ENCODE measurements at places on chromosomes 11 and 22.

DNA sequence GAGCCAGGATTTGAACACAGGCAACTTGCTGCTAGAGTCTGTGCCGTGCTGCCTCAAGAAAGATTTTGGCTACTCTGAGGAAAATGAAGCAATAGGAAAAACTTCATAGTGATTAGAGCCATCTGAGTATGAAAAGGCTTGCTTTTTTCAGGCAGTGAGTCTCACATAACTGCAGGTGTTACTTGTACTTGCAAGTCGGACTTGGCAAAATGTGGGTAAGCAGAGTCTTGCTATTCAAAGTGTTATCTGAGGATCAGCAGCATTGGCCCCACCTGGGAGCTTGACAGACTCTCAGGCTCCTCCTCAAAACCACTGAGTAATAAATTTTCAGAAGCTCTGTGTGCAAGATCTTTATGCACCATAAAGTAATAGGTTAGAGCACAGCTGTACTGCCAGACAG is 18.1 kb downstream of the RNF141 start:
- no peak for DNase-seq

GRCh38 chr11:119161871-119162270 is 6.7 kb upstream of the NLRX1 start:
- DNase-seq: no peak

GRCh38 chr11:58927393-58928106 is 11.7 kb upstream of the GLYATL1 start:
- no peak for DNase-seq

- peak; percentile 41 for DNase-seq
Observed at GRCh38 chr11:61119055-61119454, 16.8 kb downstream of the CD5 start.

- peak; percentile 74 for DNase-seq
Observed at GRCh38 chr22:31122532-31123291, at the start of gene INPP5J. Gene INPP5J, plus strand, starts transcription at chr22:31122966. Its CDS starts 49 bp downstream, at chr22:31123015.

- no peak for DNase-seq
Observed at GRCh38 chr11:75654314-75654713, 14.5 kb downstream of the MAP6 start.

DNA sequence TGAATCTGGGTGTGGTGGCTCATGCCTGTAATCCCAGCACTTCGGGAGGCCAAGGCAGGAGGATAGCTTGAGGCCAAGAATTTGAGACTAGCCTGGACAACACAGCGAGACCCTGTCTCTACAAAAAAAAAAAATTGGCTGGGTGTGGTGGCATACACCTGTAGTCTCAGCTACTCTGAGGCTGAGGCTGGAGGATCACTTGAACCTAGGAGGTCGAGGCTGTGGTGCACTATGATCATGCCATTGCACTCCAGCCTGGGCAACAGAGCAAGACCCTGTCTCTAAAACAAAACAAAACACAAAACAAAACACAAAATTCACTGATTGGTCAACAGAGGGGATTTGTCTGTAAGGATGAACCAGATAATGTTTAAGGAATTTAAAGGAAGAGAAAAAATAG is 113.7 kb downstream of the STIM1 start:
- DNase-seq: no peak

DNA sequence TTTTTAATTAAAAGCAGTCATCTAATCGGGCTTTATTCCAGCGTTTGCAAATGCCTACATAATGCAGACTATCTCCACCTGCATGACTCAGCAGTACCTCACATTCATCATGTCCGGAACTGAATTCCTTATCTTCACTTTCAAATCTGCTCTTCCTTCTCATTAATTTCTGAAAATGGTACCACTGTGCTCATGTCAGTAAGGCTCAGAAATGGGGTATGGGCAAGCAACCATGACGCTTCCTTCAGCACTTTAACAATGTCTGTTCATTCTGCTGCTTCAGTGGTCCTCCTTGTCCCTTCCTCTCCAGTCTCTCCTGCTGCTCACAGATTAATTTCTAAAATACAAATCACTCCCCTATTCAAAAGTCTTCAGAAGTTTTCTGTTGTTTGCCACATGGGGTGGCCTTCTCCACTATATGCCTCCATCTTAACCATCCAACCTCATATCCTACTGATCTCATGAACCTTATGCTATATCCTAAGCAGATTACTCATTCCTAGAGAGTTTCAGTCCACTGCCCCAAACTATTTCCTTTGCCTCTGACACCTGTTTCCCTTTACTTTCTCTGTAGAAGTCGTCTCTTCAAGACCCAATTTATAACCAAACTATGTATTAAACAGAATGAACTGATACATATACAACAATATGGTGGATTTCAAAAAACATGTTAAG is 7.0 kb downstream of the GTF2H1 start:
- DNase-seq: no peak

GRCh38 chr11:96538104-96538503 is 148.3 kb downstream of the JRKL start:
- no peak for DNase-seq

GRCh38 chr22:24595228-24595627 is 2.4 kb upstream of the LRRC75B start:
- DNase-seq: no peak

GRCh38 chr11:3609416-3610265 is 32.2 kb downstream of the ART5 start:
- peak; percentile 68 for DNase-seq

DNA sequence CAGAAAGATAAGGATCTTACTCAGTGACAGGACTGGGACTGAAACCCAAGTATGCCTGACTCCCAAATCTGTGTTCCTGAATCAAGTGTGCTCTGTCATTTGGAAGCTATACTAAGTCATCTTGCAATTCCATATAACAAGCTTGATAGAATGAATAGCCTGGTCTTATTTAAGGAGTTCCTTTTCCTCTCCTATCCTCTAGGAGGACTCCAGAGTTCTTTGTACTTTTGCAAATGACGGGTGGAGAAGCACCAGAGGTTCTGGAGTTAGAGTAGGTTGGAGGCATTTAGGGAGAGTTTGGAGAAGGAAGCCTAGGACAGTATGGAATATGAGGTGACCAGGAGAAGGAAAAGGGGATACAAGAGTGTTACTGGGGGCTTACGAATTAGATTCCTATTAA is 92.9 kb upstream of the RCN1 start:
- no peak for DNase-seq

GRCh38 chr11:74948546-74948897 is 369 bp downstream of the XRRA1 start:
- peak; percentile 37 for DNase-seq

DNA sequence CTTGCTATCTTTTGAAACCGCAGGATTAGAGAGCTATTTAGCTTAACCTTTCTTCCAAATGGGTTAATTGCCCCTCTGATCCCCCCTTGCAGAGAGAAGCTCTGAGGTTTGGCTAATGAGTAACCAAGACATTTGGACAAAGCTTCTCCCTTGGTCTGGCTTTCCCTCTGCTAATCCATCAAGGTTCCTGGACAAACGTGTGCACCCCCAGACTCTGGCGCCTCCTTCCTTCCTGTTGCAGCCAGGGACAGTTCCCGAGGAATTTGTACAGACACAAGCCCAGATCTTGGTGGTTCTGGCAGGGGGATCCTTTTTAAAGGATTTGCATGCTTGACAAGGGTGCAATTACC is 1.6 kb downstream of the KIAA1671 start:
- no peak for DNase-seq

DNA sequence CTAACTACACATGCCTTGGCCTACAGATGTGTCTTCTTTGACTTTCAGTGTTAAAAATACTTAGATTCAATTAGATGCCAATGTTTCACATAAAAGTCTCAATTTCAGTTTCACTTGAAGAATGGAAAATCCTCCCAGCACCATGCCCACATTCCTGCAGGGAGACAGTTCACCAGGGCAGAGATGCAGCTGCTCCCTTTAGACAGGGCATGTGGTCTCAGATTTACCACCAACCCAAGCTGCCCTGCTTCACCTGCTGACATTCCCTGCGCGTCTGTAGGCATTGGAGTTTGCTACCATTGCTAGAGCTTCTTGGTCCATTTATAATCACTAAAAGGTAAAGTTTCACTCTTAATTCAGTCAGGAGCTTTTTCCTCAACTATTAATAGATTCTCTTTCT is 113.9 kb downstream of the ARFGAP2 start:
- DNase-seq: no peak

GRCh38 chr11:34537636-34538035 is 24.0 kb upstream of the ELF5 start:
- DNase-seq: no peak

GRCh38 chr11:67372993-67373647 is at the start of gene CLCF1:
Gene CLCF1, minus strand, starts transcription at chr11:67373598. Its CDS starts 59 bp downstream, at chr11:67373539.
- peak; percentile 78 for DNase-seq

DNA sequence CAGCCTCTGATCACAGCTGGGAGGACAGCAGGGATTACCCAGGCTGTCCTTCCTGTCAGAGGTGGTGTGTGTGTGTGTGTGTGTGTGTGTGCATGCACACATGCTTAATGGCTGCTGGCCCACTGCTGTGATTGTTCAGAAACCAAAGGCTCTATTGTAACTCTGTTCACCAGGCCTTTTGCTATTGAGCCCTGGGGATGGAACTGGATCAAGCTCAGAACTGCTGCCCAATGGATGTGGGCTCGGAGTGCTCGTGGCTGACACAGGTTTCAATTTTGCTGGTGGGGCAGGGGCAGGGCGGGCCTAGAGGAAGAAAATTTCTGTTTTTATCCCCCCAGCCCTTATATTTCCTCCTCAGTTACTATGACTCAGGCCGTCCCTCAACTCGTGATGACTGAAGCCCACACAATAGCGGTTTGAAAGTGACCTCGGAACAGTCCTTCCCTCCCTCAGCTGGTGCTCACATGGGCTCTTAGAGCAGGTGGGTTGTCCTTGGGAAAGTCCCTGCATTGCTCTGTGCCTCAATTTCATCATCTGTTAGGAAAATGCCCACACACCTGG is 359.3 kb downstream of the TENM4 start:
- DNase-seq: no peak

DNA sequence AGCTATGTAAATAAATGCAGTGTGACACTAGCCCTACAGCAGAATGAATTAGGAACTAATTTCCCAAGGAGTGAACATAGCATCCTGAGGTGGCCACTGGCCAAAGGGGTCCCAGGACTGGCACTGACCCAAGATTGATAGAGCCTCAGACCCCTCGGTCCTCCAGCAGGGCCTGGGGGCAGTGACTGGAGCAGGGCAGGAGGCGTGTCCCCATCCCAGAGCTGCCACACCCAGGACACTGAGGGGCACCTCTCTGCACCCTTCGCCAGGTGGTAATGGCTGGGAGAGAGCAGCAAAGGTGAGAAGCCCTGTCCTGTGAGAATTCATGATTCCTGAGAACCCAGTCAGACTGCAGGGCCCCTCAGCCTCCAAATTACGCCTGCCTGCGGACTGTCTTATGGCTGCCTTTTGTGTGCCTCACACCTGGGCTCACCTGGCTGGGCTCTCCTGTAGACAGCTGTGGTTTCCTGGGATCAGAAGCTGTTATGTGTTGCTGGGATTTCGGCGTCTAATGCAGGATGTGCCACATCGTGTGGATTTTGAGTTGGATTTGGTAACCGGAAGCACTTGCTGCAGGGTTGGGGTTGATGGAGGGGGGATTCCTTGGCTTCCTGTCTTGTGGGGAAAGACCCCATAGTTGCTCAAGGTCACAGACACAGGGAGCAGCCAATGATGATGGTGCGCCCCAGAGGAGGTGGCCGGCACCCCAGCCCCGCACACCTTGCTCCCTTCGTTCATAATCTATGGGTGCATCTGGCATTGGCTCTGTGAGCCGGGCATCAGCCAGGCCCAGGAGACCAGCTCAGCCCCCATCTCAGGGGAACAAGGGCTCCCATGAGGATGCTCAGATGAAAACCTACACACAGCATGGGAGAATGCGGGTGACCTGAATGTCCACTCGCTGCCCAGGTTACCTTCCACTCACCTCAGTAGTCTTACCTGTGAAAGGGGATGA is 582.9 kb downstream of the BRD1 start:
- peak; percentile 15 for DNase-seq

DNA sequence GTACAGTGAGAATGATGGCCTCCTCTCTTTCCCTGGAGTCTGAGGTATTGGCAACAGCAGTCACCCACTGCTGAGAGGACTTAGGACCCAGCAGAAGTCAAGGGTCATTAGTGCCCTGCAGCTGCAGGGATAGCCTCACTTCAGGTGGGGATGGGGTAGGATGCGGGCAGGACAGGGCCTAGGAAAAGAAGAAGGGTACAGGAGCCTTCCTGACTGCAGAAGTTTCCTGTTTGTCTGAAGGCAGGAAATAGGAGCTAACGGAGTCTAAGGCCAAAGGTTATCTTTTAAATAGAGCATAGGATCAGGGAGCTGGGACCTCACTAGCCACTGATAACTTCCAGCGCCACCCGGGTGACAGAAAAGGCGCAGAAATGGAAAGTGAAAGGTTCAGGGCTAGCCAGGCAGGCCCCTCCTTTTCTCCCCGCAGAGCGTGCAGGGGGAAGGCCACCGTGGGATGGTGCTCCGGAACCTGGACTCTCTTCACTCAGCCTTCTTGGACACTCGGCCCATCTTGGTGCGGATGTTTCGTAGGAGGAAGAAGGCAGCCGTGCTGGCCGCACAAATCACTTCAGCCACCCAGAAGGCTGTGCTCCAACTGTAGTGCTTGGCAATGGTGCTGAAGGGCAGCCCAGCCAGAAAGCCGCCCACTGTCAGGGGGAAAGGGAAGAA is 6.0 kb downstream of the TRAPPC4 start:
- no peak for DNase-seq

DNA sequence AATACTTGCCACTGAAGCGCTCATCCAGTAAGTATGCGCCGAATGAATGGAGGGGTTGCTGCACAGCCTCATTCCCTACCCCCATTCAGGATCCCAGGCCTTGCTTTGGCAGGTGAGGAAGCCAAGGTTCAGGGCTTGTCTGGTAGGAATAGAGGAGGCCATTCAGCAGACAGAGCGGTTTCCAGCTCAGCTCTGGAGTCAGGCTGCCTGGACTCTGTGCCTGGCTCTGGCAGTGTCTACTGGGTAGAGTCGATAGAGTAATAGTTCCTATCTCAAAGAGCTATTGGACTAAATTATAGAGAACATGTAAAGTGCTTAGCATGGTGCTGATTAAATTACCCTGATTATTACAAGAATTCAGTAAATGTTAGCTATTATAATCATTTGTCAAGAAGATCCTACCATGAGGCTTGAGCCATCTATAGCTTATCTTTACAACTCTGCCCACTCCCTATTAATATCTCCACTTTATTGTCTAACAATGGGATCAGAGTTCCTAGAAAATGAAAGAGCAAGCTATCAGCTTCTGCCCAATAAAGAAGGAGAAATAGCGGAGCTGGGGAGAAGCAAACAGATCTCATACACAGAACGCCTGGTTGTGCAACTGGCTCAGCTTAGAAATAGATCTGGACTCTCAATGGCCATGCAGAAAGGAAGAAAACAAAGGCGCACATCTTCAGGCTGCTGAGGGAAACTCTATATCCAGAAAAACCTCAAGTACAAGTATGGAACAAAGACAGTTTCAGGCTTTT is 6.6 kb upstream of the SNX32 start:
- no peak for DNase-seq

DNA sequence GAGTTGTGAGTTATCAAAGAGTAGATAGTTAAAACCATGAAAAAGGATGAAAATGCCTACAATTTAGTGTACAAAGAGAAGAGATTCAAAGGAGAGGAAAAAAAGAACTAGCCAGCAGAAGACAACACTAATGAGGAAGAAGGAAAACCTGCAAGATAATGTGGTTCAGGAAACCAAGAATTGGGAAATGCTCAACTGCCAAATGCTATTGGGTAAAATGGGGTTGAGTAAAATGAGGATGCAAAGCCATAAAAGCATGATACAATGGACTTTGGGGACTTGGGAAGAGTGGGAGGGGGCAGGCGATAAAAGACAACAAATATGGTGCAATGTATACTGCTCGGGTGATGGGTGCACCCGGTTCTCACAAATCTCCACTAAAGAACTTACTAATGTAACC is 7.6 kb upstream of the OR52K2 start:
- no peak for DNase-seq

All from D341Med (cell line).